Colonic mucosa (tissue), 4 donors: ENCODE measurements at places on chromosomes 5 and 9. TPM values are rescaled to one million over a fixed set of nuclear protein-coding genes. Genes with fewer than 3 reads are reported as not detected.

Gene FOXI1
- not detected for total RNA-seq

Gene TNFSF15
- 0.84 TPM for total RNA-seq

Gene SPATA31E1
- 0.07 TPM for total RNA-seq

Gene TAF11L5
- total RNA-seq, result not detected

Gene GNE
- total RNA-seq, result 190 TPM

Gene ANKRD18A
- total RNA-seq, result 9.9 TPM

Gene CARD9
- total RNA-seq, result 1.7 TPM

Gene FCN2
- total RNA-seq, result not detected

Gene ELOVL7
- 31.5 TPM for total RNA-seq

Gene TMEM252
- total RNA-seq, result not detected

Gene UAP1L1
- total RNA-seq, result 13.0 TPM

Gene PCDHGA9
- total RNA-seq, result 1.1 TPM

Gene MSH3
- 15.1 TPM for total RNA-seq

Gene DOCK2
- total RNA-seq, result 6.0 TPM

Gene CTXN3
- total RNA-seq, result not detected

Gene FBP2
- not detected for total RNA-seq

Gene GABRA1
- not detected for total RNA-seq

Gene ZNF462
- total RNA-seq, result 28.9 TPM

Gene RORB
- 0.15 TPM for total RNA-seq

Gene ZCCHC10
- 24.2 TPM for total RNA-seq

Gene OR2K2
- not detected for total RNA-seq

Gene LRRC19
- total RNA-seq, result 130 TPM

Gene TAF11L9
- total RNA-seq, result not detected
